Stimulated activated CD8-positive, alpha-beta memory T cell treated with anti-CD3 and anti-CD28 coated beads, Interleukin-4, amount 100 ng/mL, for 4 hours (primary cell): ENCODE measurements at places on chromosomes 4 and X.

GRCh38 chrX:69362856-69363255 is 141.3 kb upstream of the NALF2 start:
- no peak for DNase-seq

GRCh38 chr4:77152421-77152820 is 4.6 kb upstream of the CCNG2 start:
- no peak for DNase-seq

DNA sequence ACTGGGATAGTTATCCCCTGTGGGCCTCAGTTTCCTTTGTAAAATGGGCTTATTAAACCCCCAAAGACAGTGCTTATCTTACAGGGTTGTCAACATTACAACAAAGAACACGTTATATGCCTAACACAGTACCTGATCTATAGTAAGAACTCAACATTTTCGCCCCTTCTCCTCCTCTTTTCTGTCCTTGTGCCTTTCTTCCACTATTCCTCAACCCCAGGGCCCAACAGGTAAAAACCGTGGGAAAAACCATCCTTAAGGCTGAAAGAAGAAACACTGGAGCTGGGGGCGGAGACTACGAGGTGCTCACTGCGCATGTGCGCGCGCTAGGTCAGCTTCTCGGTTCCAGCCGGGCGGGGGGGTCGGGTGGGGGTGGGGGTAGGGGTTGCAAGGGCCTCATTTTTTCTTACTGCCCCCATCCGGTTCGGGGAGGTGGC is 426 bp upstream of the XIAP start:
- peak; percentile 18 for DNase-seq

DNA sequence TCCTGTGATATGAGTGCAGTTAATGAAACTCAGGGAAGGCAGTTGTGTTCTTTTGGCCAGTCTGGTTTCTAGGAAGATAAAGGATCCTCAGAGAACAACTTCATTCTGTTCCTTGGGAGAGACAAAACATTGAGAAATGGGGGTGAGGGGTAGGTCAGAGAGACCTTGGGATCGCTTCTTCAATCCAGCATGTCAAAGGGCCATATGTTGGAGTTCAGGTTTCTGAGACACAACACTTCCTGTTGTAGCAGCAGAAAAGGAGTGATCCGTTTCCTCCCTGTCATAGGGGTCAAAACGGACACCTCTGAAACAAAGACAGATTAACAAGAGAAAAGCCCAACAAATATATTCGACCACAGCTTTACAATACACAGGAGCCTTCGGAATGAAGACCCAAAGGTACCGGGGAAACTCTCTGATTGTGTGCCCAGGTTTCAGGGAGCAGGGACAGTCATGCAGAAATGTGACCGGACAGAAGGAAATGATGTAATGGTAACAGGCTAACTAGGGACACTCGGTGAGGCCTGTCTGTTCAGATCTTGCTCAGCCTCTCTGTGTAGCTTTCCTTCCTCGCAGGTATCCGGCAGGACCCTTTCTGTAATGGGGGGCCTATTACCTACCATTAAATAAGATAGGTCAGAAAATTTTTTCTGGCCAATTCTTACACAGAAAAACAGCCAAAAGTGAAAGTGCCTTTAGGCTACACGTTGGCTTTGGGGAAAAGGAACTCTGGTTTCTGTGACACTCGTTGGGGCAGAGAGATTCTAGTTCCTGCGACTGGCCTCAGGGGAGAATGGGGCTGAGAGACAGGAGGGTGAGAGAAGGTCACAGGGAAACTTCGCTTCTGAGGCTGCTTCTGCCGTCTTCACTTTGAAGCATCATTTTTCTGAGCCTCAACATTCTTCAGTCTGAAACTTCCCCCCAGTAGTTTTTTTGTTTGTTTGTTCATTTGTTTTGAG is 103.3 kb upstream of the TLR3 start:
- no peak for DNase-seq

DNA sequence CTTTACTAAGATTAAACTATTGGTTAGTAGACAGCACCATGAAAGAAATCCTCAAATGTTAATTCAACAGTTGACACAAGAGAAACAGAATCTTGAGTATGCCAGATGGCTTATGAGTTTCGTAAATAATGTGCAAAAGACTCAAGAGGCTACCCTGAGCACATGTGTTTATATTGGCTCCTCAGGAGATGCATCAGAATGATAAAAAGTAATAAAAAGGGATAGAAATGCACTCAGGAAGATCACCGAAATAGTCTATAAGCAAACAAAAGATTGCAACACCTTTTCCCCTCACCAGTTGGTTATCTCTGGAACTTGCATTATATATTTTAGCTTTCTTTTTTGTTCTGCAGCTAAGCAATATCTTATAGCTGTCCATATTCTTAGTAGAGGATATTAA is 84.4 kb downstream of the SCFD2 start:
- DNase-seq: no peak

- DNase-seq: no peak
Observed at GRCh38 chr4:103895876-103896465, 176.2 kb upstream of the TACR3 start.

GRCh38 chr4:130424211-130424610 is 1328.3 kb downstream of the C4orf33 start:
- no peak for DNase-seq

GRCh38 chr4:38317041-38317674 is 346.8 kb upstream of the KLF3 start:
- no peak for DNase-seq

DNA sequence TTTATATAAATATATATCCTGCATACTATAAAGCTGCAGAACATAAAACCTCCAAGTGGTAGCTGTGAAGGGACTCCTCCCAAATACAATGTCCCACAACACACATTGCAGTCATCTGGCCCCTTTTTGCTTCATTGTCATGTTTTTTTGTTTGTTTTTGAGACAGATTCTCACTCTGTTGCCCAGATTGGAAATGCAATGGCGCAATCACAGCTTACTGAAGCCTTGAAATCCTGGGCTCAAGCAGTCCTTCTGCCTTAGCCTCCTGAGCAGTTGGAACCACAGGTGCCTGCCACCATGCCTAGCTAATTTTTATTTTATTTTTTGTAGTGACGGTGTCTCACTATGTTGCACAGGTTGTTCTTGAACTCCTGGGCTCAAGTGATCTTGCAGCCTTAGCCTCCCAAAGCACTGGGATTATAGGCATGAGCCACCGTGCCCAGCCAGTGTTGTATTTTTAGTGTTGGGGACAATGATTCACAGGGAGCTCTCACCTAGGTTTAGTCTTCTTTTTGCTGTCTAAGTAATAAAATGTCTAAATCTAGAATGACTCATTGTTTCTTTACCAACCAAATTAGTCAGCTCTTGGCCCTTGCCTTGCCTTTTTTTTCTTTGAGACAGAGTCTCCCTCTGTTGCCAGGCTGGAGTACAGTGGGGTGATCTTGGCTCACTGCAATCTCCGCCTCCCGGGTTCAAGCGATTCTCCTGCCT is 24.0 kb upstream of the XIAP start:
- no peak for DNase-seq

- no peak for DNase-seq
Observed at GRCh38 chr4:87345139-87345538, 22.5 kb upstream of the HSD17B13 start.

DNA sequence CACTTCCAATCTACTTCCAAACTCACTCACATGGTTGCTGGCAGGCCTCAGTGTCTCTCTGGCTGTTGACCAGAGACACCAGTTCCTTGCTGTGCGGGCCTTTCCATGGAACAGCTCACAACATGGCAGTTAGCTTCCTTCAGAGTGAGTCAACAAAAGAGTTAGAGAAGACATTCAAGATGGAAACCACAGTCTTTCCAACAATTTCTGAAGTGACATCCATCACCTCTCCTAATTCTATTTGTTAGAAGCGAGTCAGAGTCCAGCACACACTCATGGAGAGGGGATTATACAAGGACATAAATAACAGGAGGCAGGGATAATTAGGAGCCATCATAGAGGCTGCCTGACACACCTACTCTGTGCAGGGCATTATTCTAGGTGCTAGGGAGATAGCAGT is 62.5 kb upstream of the TMEM164 start:
- no peak for DNase-seq

DNA sequence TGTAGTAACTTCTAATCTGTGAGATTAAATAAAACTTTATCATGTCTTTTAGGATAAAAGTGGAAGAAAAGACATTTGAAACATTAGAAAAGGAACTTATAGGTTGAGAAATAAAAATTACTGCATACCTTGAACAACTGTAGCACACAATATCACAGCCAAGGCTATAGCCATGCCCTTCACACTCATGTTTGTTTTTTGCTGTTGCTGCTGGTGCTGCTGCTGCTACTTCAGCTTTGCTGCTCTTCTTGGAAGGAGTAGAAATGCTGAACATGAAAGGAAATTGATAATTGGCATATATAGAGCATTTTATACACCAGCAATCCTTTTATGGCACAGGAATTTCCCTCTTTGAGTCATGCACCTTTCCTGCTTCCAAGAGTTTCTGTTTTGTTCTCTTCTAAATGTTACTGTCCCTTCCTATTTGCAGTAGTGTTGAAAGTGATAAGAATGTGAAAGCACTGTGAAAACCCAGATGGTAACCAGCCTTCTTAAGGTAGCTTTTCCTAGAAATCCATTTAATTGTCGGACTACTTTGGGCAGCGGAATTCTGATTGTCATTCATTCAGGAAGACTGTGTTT is at the start of gene CXCL11:
Gene CXCL11 (minus strand): TSS at position 272 of the 582 bp plus-strand sequence. CDS start 83 bp downstream, at position 189.
- DNase-seq: no peak

- DNase-seq: no peak
Observed at GRCh38 chr4:68655764-68656444, 14.5 kb downstream of the UGT2B15 start.

DNA sequence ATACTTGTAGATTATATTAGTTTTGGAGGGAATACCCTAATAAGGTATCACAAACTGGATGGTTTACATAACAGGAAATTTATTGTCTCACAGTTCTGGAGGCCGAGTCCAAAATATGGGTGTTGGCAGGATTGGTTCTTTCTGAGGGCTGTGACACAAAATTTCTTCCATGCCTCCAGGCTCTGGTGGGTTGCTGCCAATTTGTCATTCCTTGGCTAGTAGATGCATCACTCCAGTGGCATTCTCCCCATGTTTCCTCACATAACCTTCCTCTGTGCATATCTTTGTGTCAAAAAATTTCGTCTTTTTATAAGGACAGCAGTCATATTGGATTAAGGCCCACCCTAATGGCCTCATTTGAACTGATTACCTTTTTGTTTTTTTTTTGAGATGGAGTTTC is 49.3 kb downstream of the APELA start:
- DNase-seq: no peak
